ENCODE measurements at places on chromosomes 2 and 18.

- no peak for DNase-seq
These were observed 284.0 kb upstream of the CCDC68 start for GRCh38 chr18:55243255-55243654.

DNA sequence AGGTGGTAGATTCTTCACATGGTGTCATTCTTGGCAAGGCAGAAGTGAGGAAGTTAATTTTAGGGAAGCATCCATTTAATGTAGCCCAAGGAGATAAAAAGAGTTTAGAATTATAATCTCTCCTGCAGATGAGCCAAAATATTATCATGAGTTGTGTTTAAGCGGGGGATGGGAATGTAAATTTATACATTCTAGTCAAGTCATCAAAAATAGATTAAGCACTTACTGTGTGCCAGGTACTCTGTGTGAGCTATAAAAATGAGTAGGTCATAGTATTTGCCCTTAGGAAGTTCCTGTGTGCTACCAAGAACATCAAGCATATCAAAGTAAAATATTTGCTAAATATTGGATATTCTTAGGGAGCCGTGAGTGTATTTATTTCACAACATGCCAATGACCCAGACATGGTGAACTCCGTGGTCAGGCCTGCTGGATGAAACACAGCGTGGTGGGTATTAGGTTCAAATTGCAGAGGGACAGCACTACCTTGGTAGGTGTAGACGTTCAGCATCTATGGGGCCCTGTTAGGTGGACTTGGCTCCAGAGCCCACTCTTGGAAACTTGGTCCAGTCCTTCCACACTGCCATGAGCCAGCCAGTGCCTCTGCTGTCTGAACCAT lies 37.4 kb downstream of the MEIS1 start:
- no peak for DNase-seq

GRCh38 chr2:175418224-175418835 lies 236.8 kb upstream of the ATP5MC3 start:
- DNase-seq = no peak

DNA sequence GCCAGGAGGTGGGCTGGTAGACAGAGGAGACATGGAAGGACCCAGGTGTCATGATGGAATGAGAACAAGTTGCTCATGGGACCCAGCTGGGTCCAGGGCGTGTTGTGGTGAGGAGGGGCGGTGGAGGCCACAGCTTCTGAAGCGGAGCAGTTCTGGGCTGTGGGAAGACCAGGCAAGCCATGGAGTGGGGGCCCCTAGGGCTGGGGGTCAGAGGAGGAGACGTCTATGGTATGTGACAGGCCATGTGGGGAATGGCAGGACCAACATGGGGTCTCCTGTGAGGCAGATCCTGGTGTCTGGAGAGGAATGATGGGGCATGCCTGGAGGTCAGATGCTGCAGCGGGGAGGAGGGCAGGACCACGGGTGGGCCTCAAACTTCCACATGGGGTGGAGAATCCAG lies 16.9 kb downstream of the MYO7B start:
- no peak for DNase-seq

GRCh38 chr2:101116841-101117552 lies 34.2 kb downstream of the TBC1D8 start:
- DNase-seq = no peak

DNA sequence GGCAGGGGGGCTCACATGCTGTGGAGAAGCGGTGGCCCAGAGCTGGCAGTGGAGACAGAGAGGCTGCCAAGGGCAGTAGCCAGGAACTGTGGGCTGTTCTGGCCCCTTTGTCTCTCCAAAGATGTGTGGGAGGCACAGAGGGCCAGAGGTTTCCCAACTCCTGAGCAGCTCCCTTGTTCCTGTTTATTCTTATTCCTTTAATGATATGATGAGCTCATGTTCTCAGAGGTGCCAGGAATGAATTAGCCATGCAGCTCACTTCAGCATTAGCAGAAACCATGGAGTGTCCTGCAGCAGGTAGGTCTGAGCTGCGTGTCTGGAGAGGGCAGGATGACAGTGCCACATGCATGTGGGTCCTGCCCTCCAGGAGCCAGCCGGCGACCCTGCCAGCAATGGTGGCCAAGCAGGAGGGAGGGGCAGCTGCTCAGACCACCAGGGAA lies 77.9 kb upstream of the FZD7 start:
- DNase-seq = no peak
